Central memory CD4-positive, alpha-beta T cell (primary cell): ENCODE measurements at places on chromosomes 2 and 18.

- DNase-seq = no peak
Observed at GRCh38 chr18:62170857-62171256, 16.0 kb downstream of the PIGN start.

DNA sequence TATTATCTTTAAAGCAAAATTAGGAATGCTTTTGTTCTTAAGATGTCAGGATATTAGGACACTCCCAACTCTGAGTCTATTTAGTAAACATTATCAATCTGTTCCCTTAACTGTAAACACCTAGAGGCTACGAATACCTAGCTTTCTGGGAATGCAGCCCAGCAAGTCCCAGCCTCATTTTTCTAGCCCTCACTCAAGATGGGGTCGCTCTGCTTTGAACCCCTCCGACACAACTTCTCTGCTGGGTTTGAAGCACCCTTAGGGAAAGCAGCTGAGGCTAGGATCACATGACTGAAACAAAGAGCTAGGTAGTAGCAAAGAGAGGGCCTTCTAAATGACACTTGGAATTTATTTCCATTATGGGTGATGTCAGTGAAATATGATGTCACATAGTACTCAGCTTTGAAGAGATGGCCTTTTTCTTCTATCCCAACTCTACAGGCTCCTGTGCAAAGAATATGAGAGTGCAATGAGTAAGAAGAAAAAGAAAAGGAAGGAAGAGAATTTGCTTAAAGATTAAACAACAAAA, 114.7 kb downstream of the CSRNP3 start:
- DNase-seq = no peak

DNA sequence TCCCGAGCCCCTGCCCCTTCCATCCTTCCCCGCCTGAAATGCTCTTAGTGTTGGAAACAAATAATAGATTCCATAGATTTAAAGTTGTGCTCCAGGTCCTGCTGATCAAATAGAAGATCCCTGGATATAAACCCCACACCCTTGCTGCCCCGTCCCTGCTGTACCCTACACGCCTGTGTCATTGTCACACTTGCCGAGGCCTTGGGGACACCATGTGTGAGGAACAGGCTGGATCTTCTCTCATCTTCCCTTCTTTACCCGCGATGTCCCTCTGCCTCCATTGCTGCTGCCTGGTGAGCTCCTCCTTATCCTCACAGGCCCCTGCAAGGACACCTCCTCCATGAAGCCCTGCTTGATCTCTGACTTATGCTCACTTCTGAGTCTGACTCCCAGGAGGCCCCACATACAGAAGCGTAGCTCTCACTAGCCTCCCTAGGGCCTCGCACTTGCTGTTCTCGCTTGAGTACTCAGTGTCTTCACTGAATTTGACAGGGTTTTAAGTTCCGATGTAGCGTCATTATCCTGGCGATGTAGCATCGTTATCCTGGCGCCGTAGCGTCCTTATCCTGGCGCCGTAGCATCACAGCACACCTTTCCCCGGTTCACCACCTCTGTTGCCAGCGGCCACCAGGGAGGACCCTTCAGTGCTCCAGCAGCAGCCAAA, 221.9 kb downstream of the NDUFA10 start:
- no peak for DNase-seq

GRCh38 chr2:66438891-66439811, 4.2 kb downstream of the MEIS1 start:
- no peak for DNase-seq

- DNase-seq = no peak
Observed at GRCh38 chr2:217218269-217219163, 358.7 kb upstream of the TNP1 start.

DNA sequence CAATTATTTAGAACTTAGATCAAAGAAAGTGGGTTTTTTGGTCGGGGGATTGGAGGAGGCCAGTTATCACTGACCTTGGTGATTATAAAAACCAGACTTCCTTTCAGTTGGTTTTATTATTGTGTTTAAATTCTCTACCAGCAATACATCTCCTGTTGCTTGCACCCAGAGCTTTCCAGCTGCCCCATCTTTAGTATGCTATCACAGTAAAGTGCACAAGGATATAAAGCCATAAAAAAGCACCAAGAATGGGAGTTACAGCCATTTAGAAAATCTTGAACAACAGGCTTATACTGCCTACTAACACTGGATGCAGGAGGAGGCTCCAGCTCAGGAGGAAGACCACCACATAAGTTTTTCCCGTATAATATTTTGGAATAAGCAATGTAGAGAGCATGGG, 148.7 kb upstream of the OSR1 start:
- DNase-seq = no peak

DNA sequence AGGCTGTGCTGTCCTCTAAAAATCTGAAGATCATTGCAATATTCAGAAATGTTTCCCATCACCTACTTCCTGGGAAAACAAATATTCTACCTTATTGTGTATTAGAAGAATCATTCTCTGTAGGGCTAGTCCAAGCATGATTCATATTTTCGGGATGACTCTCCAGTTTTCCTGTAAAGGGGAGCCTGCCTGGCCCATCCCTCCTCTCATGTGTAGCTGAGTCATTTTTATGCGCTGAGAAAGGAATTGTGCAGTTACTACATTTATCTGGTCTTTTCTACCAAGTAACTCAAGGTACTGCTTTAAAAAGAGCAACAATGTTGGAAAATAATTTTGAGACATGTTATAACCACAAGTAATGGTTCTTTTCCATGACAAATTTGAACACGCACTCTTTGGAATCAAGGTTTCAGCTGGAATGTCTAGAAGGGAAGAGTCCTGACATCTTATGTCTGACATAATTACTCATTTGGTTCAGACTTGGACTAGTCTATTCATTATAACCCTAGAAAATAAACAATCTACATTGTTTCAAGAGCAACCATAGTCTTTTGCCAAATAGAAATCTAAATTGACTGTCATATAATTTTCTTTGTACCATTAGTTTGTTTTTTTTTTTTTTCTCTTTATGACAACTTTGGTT, 6.6 kb downstream of the DSG3 start:
- DNase-seq = no peak

GRCh38 chr2:9139491-9140443, 66.8 kb upstream of the ASAP2 start:
- DNase-seq = peak; percentile 18
